ENCODE measurements at places on chromosomes 11 and 22.
A peak's percentile ranks its signal among the peaks of the same experiment; 100 is the strongest.

DNA sequence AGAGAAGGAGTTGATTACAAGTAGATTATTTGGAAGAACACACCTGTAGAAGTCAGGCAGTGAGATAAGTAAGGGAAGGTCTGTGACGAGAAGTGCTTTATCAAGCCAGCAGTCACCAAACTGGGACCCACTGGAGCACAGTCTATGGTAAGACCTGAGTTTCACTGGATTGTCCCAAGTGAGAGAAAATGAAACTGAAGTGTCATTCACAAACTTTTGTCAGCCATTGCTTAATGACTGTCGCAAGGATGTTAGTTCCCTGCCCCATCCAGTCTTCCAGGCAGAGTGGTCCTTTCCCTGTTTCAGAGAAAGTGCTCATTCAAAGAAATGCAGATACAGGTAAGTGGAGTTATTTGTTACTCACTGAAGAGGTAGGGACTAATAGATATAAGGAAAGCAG, 728.0 kb upstream of the TENM4 start:
- DNase-seq = no peak

DNA sequence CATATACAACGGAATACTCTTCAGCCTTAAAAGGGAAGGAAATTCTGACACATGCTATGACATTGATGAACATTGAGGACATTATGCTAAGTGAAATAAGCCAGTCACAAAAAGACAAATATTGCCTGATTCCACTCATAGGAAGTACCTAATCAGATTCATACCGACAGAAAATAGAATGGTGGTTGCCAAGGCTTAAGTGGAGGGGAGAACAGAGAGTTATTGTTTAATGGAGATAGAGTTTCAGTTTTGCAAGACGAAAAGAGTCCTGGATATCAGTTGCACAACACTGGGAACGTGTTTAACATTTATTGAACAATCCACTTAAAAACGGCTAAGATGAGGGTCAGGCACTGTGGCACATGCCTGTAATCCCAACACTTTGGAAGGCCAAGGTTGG, 45.6 kb upstream of the HIPK3 start:
- no peak for DNase-seq

- peak; percentile 65 for DNase-seq
Observed at GRCh38 chr11:64358907-64359711, at the start of gene RPS6KA4. Gene RPS6KA4, plus strand, starts transcription at chr11:64359162. Its CDS starts 74 bp downstream, at chr11:64359236.

- no peak for DNase-seq
Observed at GRCh38 chr11:68338051-68338780, 25.8 kb downstream of the LRP5 start.

GRCh38 chr11:9001736-9002135, 2.1 kb downstream of the NRIP3 start:
- no peak for DNase-seq

DNA sequence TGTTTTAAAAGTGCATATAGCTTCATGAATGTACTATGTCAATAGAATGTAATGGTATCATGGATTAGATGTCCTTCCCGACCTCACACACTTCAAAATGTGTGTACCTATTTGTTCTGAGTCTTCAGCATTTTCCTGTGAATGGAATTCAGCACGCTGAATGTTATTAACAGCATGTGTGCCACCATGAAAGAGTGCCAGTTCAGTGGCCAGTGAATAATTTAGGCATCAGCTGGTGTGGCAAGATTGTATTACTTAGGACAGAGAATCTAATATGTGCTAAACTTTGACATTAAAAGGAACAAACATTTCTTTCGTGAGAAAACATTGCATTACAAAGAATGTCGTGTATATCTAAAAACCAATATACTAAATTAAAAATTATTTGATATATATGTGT, 46.4 kb downstream of the HIPK3 start:
- DNase-seq = no peak

DNA sequence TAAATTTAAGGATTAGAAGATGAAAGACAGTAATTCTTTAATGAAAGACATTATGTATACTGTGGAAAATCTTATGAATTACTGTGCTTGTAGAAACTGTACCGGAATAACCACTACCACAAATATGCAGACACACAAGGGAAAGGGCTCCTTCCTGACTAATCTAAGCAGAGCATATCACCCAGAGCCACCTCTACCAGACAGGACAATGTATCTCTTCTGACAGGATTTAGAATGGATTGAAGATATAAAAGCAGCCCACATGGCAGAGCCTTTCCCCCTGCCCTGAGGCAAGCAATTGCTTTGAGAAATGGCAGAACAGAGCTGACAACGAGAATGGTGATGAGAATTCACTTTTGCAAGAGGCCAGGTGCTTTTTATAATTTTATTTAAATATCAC, 144.1 kb downstream of the NOX4 start:
- DNase-seq = no peak

- no peak for DNase-seq
Observed at GRCh38 chr22:47295982-47296381, 533.5 kb downstream of the TBC1D22A start.

- DNase-seq = peak; percentile 76
Observed at GRCh38 chr11:795634-796564, 2.2 kb downstream of the SLC25A22 start.

DNA sequence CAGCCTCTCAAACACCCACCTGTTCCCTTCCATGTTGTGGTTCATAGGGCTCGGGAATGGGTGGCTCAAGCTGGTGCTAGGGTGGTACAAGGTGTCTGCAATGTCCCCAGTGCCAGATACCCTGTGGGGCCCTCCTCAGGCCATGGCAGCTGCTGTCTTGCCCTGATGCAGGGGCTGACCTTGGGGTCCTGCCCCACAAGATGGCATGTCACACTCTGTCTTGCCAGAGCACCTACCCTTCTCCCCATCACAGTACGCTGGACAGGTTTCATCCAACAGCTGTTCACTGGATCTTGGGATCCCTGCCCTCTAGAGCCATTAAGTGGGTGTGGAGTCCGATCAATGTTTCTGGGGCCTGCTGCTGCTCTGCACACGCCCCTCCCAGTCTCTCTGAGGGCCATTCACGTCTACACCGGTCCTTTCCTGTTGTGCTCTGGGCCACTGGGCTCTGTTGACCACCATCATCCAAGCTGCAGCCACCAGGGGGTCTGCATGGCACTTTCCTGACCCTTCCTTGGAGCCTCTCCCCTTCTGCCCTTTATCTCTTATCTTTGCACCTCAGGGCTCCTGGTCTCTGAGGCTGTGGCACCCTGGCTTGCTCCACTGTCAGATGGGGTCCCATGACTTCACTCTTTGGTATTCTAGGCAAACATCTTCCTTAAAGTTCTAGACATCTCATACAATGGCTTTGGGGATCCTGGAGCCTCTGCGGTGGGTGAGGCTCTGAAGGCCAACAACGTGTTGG, 7.1 kb downstream of the LRRC74B start:
- no peak for DNase-seq

DNA sequence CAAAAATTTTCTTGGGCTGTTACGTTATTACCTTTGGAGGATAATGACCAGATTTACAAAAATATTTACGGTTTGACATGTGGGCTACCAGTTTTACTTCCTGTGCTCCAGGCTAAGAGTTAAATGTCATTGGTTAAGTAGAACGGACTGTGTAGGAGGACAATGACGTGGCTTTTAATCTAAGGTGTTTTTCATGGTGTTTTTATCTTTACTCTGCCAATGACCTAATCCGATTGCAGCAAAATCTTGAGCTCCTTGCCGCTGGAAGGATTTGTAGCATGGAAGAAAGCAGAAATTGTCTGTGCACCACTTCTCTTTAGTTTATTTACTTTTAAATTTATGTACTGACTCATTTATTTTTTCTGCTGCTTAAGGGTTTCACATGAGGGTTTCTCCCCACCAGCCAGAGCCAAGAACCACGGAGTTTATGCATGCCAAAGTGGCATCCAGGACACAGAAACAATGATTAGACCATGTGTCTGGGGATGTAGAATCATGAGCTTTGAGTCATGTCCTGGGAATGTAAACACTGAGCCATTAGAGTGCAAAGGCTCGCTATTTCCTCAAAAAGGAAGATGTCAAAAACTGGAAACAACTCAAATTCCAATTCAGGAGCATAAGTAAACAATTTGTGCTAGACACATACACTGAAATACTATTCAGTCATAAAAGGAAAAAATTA, 1.9 kb upstream of the CARD16 start:
- peak; percentile 42 for DNase-seq

DNA sequence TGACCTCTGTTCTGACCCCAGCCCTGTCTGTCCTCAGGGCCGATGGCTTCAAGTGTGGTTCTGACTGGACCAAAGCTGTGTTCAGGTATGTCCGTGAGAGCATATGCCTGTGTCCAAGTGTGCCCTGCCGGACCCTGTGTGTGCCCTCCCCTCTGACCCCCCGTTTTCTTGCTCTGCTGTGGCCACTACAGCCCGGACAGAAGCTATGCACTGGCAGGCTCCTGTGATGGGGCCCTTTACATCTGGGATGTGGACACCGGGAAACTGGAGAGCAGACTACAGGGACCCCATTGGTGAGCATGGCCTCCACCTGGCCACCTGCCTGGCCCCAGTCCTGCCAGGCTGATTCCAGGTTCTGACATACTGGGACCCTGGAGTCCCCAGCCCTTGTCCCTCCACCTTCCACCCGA, 14.5 kb downstream of the ATG16L2 start:
- no peak for DNase-seq

DNA sequence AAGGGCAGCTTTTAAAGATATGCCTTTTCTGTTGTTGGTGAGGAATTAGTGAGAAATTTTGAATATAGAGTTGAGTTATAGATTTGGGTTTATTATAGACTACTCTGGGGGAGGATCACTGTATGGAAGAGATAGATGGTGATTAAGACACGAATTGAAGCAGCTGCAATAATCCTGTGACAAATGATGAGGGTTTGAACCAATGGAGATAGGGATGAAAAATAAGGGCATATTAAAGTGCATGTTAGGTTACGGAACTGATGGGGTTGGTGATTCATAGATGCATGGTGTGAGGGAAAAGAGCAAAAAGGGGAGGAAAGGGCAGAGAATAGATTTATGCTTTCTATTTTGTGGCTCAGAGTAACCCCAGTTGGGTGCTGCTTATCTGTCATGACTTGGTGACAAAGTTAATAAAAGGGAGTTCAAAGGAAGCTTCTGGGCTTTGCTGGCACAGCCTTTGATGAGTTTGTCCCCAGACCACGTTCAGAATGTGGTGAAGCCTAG, 11.8 kb downstream of the C11orf87 start:
- DNase-seq = no peak

DNA sequence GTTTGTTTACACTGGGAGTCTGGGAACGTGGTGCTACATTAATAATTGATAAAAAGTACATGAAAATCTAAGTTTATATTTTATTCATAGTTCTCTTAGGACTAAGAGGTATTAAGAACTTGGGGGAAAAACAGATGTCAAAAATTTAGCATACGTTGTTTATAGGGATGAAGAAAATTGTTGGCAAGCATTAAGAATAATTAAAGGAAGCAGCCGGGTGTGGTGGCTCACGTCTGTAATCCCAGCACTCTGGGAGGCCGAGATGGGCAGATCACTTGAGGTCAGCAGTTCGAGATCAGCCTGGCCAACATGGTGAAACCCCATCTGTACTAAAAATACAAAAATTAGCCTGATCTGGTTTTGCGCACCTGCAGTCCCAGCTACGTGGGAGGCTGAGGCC, 60.7 kb upstream of the ADORA2A start:
- DNase-seq = no peak

DNA sequence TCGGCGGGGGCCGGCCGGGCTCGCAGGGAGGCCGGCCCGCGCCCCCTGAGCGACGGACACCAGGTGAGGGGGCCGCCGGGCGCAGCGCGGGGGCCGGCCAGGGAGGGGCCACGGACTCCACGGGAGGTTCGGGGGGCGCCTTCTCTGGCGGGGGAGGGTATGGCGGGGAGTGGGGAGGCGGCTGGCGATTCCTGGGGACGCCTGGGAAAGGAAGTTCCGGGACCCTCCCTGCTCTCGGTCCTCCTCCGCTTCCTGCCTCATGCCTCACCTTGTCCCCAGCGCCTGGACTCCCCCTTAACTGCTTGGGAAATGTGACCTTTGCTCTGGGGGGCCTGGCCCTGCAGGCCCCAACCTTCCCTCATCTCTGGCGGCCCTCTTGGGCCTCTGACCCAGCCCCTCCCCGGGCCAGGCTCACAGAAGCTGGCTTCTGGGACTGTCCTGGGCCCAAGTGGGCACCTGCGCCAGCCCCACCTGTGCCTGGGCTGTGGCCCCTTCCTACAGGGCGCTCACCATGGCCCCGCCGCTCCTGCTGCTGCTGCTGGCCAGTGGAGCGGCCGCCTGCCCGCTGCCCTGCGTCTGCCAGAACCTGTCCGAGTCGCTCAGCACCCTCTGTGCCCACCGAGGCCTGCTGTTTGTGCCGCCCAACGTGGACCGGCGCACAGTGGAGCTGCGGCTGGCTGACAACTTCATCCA, 516 bp downstream of the LRFN4 start:
- DNase-seq = no peak

DNA sequence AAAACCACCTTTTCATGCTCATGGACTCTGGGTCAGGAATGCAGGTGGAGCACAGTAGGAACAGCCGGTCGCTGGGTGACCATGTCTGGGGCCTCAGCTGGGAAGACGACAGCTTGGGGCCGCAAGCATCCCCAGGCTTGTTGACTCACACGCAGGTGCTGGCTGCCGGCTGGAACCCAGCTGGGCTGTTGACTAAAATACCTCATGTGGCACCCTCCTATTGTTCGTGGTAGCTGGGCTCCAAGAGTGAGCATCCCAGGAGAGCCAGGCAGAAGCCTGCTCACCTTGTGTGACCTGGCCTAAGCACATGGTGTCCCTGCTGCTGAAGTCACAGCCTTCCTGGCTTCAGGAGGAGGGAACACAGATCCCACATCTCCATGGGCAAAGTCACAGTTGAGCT, 9.4 kb downstream of the DPP3 start:
- DNase-seq = no peak

GRCh38 chr11:123073343-123074057, 11.6 kb upstream of the HSPA8 start:
- no peak for DNase-seq

- no peak for DNase-seq
Observed at GRCh38 chr11:118634431-118635236, 27.2 kb downstream of the PHLDB1 start.

DNA sequence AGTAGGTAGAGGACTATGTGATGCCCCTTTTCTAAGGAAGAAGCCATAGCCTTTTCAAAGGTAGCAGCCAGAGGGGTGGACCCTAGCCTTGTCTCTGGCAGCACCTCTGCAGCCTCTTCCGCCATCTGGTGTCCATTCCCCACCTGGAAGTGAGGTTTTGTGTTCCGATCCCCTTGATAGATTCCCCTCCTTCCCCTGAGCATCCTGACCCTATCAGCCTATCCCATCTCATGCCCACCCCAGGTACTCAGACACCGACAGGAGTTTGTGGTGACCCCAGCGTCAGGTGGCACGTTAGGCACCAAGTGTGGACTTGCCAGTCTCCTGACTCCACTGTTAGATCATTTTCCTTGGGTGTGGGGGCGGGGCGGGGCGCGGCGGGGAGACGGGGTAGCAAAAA, 398 bp upstream of the FAM89B start:
- no peak for DNase-seq

GRCh38 chr22:44754998-44755397, 2.6 kb downstream of the ARHGAP8 start:
- no peak for DNase-seq

- no peak for DNase-seq
Observed at GRCh38 chr22:19377565-19378343, 53.8 kb downstream of the HIRA start.

All from T1000 (cell line).